ENCODE measurements at places on chromosomes 1 and 21. TPM values are rescaled to one million over a fixed set of nuclear protein-coding genes. Genes with fewer than 3 reads are reported as not detected.

ADORA1 gene
- 6.8 TPM for polyA plus RNA-seq

MARK1 gene
- polyA plus RNA-seq, result 10.5 TPM

FOXE3 gene
- polyA plus RNA-seq, result 0.12 TPM

OR6K3 gene
- polyA plus RNA-seq, result 0.08 TPM

HCN3 gene
- 11.9 TPM for polyA plus RNA-seq

TFAP2E gene
- polyA plus RNA-seq, result 0.96 TPM

TTC24 gene
- 2.0 TPM for polyA plus RNA-seq

S100A7 gene
- 0.47 TPM for polyA plus RNA-seq

GRCh38 chr1:101738475-101738874 is 258.3 kb downstream of the OLFM3 start:
- no peak for DNase-seq

- DNase-seq, result no peak
Observed at GRCh38 chr1:110264430-110264829, 54.3 kb downstream of the KCNC4 start.

DNA sequence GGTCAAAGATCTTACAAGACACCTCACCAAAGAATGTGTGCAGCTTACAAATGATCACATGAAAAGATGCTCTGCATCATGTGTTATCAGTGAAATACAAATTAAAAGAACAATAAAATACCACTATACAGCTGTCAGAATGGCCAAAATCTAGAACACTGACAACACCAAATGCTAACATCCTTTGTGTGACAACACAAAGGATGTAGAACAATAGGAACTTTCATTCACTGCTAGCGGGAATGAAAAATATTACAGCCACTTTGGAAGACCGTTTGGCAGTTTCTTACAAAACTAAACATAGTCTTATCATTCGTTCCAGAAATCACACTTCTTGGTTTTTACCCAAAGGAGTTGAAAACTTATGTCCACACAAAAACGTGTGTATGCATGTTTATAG is 20.6 kb upstream of the SELP start:
- DNase-seq, result no peak

DNA sequence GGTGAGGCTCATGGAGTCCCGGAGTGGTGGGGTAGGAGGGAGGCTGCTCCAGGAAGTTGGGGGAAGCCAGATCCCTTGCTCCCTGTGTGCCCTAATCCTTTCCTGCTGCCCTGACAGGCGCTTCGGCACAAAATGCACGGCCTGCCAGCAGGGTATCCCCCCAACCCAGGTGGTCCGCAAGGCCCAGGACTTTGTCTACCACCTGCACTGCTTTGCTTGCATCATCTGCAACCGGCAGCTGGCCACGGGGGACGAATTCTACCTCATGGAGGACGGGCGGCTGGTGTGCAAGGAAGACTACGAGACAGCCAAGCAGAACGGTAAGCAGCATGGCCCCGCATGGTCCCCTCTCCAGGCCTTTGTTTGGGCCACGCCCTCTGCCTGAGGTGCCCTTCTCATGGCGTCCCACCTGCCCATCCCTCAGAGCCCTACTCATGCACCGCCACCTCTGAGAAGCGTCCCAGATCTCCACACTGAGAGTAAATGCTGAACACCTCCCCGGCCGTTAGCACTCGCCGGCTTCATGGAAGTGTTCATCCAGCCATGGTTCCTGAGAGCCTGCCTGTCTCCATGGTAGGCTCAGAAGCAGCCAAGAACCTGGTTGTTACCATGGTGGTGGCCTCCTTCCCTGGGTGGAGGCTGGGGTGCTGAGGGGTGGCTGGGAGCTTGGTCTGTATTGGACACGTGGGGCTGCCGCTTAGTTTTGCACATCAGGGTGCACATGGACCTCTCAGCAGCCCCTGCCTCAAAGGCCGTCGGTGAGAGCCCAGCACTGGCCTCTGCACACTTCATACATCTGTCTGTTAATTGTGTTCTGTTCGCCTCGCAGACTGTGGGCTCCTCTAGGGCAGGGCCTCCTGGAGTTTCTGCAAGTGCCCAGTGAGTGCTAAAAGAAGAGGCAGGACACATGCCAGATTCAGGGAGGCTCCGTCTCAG is 36.5 kb downstream of the LHX4 start:
- DNase-seq, result no peak

- DNase-seq, result no peak
Observed at GRCh38 chr21:32114419-32115035, 164.3 kb downstream of the MIS18A start.

GRCh38 chr1:98693385-98693784 is 31.9 kb downstream of the SNX7 start:
- DNase-seq, result no peak

GRCh38 chr1:156912310-156912709 is 8.1 kb upstream of the LRRC71 start:
- no peak for DNase-seq

DNA sequence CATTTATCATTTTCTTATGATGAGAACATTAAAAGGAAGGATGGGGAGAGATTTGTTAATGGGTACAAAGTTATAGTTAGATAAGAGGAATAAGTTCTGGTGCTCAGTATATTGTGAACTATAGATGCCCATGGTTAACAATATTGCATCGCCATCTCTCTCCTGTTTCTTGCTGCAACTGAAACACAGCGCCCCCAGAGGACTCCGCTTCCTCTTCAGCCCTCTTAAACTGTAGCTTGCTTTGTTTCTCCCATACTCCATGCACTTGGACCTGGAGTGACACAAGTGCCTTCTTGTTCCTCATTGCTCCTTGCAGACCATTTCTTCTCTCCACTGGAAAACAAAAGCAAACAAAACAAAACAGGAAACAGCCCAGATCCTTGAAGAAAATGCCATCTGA is 70.1 kb upstream of the NTPCR start:
- DNase-seq, result no peak

DNA sequence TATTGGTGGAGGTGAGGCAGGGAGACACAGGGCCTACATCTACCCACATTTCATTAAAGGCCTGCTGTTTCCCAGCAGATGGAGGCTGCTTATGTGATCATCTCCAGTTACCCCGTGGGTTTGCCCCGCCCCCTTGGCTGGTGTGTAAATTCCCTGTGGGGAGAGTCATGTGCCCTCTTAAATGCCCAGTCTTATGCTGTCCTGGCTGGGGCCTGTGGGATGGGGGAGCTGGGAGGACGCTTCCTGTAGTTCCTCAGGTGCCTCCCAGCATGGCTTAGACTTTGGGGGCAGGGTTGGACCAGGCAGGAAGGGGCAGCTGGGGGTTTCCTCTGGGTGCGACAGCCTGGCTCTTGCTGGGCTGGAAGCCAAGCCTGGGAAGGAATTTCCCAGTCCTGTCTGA is 15.5 kb upstream of the CITED4 start:
- no peak for DNase-seq

GRCh38 chr21:43267391-43268085 is 98.7 kb downstream of the CRYAA start:
- DNase-seq, result no peak
